Activated CD4-positive, alpha-beta T cell treated with anti-CD3 and anti-CD28 coated beads, Interleukin-2, amount 10 ng/mL, durations not matched to agents 7 days and 5 days (primary cell): ENCODE measurements at places on chromosomes 4 and X. TPM values are rescaled to one million over a fixed set of nuclear protein-coding genes. Genes with fewer than 3 reads are reported as not detected.

OCIAD1 gene
- total RNA-seq, result 120 TPM

TASL gene
- total RNA-seq, result 5.9 TPM

LONRF3 gene
- total RNA-seq, result 0.29 TPM

PPBP gene
- not detected for total RNA-seq
